Esophagus squamous epithelium (tissue), 5 donors: ENCODE measurements at places on chromosomes 7 and 10. TPM values are rescaled to one million over a fixed set of nuclear protein-coding genes. Genes with fewer than 3 reads are reported as not detected.

ZNF398 gene
- 8.9 TPM for total RNA-seq

DNA sequence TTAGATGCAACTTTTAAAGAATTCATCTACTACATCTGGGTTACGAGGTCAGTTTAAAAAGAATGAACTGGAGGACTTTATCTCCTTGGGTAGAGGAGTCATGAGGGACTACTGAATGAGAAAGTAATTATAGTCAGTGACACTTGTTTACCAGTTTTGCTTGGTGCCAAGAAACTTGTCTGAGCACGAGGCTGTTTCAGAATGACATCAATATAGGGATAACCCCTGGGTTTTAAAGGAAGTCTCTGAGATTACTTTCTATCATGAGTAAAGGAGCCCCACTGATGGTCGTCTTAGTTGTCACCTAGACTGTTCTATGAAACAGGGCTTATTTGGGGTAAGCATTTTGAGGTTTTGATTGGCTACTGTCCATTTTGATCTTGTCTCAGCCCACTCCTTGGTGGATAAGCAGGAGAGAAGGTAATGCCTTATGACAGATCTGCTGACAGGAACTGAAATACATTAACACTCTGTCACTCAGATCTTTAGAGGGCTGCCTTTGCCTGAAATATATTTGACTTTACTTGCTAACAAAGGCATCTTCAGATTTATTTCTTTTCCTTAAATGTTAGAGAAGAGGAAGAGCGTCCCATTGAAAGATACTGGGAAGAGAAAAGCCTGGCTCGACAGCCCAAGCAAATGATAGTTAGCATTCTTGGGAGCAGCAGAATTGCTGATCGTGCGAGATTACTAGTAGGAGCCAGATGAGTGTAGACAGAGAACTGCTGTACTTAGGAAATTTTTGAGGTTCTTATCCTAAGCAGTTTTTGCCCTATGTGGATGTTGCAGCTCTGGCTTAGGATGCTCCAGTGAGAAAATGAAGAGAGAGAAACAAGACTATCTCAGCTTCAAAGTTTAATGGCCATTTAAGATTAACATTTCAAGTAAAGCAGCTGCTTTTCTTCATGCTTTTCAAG, 299.2 kb upstream of the LRGUK start:
- no peak for DNase-seq

- no peak for DNase-seq
Measured at GRCh38 chr7:80883154-80884025, 35.5 kb downstream of the SEMA3C start.

GRCh38 chr7:143973870-143974416, 19.3 kb downstream of the OR2F1 start:
- DNase-seq = no peak

GRCh38 chr7:26599982-26600381, 264.4 kb downstream of the SKAP2 start:
- DNase-seq = no peak

LRRN3 gene
- 1.7 TPM for total RNA-seq

DNA sequence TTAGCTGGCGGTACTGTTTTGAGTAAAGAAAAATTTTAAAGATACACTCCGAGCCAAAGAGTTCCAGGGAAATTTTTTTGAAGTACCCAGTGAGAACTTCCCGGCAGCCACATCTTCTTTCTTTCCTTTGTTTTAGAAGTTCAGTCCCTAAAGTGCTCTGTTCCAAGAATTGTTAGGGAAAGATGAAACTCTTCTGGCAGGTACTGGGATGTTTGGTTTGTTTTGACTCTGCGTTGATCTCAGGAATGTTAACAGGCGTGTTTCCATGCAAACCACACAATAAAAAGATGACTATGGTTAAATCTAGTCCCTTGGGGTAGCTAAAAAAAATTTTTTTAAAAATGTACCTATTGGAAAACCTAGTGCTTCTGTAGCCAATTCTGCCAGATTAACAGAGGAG, 224.7 kb upstream of the PHYHIPL start:
- no peak for DNase-seq
